ENCODE measurements at places on chromosomes 6 and 20. TPM values are rescaled to one million over a fixed set of nuclear protein-coding genes. Genes with fewer than 3 reads are reported as not detected.

GRCh38 chr20:46400828-46401477 lies 5.5 kb downstream of the ELMO2 start:
- DNase-seq: no peak

DNA sequence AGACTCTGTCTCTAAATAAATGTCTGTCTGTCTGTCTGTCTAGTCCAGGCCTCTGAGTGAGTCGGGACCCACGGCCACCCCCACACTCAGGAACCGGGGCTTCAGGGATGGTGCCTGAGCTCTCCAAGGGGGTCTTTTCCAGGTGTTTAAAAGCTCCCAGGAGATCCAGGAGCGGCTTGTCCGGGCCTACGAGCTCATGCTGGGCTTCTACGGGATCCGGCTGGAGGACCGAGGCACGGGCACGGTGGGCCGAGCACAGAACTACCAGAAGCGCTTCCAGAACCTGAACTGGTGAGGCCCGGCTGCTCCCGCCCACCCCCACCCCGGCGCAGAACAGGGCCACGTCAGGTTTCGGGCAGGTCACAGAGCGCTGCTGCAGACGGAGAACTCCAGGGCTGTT lies 5.5 kb upstream of the COL9A3 start:
- DNase-seq: no peak

GRCh38 chr6:91852252-91852651 lies 1265.4 kb upstream of the MAP3K7 start:
- no peak for DNase-seq

GRCh38 chr6:138287144-138287955 lies 69.1 kb upstream of the PBOV1 start:
- DNase-seq: no peak

The GSTA2 gene
- polyA plus RNA-seq: not detected
